Left lobe of liver (tissue), 2 donors: ENCODE measurements at places on chromosomes 7 and 10. TPM values are rescaled to one million over a fixed set of nuclear protein-coding genes. Genes with fewer than 3 reads are reported as not detected.

Gene C10orf67
- total RNA-seq = not detected

Gene CHCHD2
- 189 TPM for total RNA-seq

Gene CDNF
- total RNA-seq = 4.8 TPM

Gene PHYHIPL
- total RNA-seq = 0.93 TPM

Gene SLC13A1
- 0.13 TPM for total RNA-seq

GRCh38 chr7:143479055-143479766 is 1.5 kb downstream of the TAS2R41 start:
- no peak for DNase-seq

DNA sequence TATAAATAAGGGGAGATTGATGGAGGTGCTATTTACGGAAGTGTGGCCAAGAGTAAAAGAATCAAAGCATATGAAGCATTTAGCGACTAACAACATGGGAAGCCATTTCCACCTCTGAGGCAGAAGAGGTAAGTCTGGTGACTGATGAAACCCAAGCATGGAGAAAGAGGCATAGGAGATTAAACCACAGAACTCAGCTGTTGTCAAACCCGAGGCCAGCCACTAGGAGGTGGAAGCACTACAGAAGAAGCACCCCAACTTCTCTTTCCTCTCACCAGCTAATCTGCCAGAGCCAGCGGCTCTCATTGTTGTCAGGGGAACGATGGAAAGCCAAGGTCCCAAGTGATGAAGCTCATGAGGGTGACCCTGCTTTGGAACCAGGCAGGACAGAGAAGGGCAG is 19.6 kb upstream of the CNTNAP2 start:
- no peak for DNase-seq

DNA sequence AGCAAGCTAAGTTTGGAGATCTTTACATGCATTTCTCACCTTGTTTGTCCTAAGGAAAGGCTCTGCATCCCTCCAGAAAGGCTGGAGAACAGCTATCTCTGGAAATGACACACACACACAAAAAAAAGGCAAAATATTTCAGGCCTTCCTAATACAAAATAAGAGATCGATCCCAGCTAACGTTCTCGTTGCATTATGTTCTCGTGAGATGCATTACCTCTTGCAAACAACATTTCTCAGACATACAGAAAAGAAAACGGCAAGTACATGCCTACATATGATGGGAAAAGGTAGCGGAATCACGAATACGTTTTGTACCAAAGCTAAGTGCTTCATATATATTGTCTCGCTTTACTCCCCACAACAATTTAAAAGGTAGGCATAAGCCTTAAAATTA is 488 bp downstream of the MTERF1 start:
- no peak for DNase-seq

DNA sequence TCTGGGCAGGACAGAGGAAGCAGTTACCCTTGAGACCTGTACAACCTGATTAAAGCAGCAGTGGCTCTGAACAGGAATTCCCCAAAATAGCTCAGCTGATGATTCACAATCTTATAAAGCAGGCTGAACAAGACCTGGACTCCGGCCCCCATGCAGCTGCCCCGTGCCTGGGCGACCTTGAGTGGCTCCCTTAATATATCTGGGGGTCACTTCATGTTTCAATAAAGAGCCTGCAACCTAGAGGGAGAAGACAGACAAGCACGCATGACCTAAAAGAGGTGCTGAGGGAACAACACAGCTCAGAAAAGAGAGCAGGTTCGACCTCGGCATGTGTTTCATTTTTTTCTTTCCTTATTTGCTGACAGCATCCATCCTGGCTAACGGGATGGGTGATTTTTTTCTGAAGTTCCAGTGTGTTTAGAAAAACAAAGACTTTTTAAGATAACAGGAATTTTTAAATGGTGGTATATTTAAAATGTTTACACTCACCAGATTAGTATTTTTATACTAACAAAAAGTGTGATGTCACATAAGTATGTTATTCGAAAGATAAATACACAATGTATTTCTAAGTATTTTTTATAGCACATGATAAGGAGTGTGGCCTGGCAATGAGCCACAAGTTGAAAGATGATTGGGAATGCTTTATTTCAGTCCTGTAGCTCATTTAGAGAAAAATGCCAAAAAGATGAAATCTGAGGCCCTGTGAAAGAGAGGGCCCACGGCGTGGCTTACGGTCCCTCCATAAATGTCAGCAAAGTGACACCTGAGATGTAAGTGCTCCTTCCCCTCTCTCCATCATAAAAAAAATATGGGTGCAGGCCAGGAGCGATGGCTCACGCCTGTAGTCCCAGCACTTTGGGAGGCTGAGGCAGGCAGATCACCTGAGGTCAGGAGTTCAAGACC is 161.3 kb downstream of the SLIT1 start:
- DNase-seq = no peak

DNA sequence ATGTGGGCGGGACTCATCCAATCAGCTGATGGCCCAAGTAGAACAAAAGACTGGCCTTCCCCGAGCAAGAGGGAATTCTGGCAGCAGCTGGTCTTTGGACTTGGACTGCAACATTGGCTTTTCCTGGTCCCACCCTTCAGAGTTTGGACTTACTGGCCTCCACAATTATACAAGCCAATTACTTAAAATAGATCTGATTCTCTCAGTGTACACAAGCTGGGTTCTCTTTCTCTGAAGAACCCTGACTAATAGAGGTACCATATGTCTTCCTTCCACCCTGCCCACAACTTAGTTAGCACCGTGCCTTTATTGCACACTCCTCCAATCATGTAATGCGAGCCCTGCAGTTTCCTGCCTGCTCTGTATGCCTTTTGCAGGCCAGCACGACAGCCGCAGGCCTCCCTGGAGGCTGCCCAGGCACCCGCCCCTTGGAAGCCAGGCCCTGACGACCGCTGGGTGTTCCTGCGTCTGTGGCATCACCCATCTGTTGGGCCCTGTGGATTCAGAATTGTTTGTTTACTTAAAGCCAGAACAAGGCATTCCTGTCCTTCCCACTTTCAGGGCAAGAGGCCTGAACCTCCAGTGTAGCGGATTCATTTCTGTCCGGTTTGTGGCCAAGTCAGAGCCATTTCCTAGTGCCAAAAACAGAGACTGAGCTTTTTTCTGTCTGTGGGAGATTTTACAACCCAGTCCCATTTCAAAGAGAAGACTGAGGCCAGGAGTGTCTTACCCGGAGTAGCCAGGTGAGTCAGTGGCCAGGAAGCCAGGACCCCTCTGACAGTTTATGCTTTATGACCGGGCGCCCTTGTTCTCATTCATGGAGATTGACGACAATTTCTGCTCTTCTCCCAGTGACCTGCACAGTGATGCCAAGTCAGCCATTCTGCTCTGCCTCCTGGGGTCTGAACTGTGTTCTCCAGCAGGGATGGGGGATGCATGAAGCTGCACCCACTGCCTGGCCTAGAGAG is 968 bp upstream of the INMT start:
- no peak for DNase-seq

DNA sequence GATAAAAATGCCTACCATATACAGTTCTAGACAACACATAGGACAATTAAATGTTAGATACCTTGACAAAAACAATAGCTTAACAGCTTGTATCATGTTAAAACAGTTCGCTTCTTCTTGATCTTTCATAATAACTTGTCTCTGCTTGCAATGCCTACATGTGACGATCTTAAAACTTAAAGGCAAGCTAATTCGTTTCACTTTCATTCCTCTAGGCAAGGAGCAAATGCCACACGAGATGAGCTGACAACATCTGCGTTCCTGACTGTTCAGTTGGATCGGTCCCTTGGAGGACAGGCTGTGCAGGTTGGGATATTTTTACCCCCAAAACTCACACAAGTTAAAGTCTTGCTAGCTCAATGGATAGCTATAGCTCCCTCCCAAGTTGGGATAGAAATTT is 51.6 kb upstream of the ARL4A start:
- no peak for DNase-seq

DNA sequence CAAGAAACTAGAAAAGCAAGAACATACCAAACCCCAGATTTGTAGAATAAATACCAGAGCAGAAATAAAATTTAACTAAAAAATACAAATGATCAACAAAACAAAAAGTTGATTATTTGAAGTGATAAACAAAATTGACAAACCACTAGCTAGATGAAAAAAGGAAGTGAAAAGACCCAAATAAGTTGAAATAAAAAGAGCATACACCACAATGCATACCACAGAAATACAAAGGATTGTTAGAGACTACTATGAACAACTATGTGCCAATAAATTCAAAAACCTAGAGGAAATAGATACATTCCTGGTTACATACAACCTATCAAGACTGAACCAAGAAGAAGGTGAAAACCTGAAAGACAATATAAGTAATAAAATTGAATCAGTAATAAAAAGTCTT is 333.4 kb downstream of the SH2D4B start:
- no peak for DNase-seq

GRCh38 chr10:8056871-8057331 is 2.4 kb downstream of the GATA3 start:
- no peak for DNase-seq

DNA sequence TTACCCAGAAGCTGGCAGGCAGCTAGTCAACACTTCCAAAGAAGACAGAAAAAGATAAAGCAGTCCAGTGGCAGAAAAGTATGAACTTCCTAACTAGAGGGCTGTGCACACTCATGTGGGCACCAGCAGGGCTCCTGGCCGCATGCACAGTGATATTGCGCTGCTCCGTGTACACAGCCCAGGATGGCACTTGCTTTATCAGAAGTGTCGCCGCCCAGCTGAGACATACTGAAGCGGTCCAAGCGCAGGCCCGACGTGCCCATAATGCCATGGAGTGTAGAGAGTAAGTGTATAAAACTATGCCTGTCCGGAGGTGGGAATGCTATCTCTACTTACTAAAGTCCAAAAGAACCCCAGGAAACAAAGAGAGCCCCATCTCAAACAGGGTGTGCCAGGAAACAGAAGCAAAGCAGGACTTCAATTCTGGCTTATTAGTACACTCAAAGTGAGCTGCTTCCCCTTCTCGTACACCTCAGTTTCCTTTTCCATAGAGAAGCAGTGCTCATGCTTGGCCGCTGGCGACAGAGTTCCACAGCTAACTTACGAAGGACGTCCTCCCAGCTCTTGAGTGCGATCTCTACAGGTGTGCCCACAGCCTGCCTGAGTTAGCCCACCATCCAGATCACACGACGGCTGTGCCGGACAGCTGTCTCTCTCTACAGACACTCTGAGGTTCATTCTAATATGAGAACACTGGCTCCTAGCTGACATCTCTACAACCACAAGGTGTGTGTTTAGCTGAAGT is 234.3 kb downstream of the COBL start:
- DNase-seq = no peak

DNA sequence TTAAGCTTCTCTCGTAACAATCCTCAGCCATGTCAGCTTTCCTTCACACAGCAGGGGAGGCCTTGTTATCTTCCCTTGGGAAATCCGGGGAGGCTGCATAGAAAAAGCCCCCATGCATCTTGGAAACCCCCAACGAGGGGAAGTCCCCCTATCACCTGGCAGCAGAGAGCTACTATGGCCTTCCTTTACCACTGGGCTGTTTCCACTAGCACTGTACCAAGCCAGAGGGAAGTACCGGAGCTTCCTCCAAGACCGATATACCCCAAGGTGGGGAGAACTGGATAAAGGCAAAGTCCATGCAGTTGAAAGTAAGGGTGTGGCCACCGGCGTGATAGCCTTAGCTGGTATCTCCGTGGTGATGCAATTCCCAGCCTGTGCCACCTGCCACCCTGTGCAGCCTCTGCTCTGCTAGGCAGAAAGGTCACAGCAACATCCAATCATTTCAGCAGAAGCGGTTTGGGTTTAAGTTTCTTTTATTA is 4.4 kb upstream of the CLIP2 start:
- DNase-seq = no peak

GRCh38 chr7:129468087-129468486 is 33.9 kb downstream of the STRIP2 start:
- no peak for DNase-seq
